Posterior vena cava (tissue), 2 donors: ENCODE measurements at places on chromosomes 3 and 15.

DNA sequence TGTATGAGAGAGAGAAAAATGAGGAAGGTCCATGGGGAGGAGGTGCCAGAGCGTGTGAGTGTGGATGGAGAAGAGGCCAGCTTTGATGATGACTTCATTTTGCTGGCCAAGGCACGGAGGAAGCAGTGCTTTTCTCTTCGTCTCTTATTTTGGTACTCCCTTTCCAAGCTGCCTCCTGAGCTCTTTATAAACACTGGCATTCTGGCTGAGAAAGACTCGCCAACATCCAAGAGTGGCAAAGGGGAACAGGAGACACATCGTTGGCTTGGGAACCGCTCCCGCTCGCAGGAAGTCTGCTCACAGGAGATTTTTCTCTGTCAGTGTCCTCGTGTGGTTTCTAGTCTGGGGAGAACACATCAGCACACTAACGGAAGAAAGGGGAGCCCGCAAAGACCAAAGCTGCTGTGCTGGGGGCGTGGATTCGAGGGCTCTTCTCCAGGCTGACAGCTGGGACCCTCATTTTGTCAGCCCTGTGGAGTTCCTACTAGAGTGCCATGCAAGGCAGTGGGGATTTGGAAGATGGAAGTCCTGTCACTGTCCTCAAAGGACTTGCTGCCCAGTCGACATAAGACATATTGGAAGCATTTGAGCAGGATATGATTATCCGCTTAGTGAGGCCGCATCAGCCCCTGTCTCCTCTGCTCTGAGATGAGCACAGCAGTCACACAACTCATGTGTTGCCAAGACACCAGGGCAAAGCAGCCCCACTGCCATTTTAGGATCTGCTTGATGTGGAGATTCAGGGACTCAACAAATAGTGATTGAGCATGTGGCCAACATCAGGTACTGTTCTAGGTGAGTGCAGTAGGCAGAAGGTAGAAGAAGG is 8.0 kb upstream of the SEMA4B start:
- DNase-seq = no peak

DNA sequence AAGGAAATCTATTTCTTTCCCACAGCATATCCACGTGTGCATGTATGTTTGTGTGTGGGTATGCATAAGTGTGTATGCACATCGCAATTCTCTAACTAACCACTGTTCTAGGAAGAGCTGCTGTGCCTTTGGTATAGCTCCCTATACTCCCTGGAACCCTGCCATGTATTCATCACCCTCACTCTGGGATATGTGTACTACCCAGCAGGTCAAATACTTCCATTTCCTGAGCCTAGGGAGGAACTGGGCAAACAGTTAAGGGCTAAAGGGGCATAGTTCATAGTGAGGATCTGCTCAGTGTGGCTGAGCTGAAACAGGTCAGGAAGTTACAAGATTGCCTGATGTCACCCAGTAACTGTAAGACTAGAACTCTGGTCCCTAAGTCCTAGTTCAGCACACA is 260.4 kb downstream of the RPLP1 start:
- no peak for DNase-seq

DNA sequence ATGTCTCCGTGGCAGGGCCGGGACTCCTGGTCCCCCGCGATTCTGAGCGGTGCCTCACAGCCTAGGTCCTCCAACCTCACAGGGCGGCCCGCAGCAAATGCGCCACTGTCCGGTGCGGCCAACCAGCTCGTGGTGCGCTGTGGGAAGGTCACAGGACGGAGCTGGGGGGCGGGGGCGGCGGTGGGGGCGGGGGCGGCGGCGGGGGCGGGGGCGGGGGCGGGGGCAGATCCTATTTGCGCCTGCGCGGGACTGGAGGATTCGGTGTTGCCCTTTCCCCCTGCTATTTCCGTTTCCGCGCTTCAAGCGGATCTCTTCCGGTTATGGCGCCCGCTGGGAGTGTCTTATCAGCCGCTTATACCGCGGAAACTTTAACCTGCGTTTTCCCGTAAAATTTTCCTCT is 106.7 kb upstream of the SNRPN start:
- no peak for DNase-seq

GRCh38 chr3:173976281-173976680 is 578.7 kb downstream of the NLGN1 start:
- no peak for DNase-seq

- no peak for DNase-seq
Observed at GRCh38 chr3:4751502-4752101, 227.6 kb upstream of the BHLHE40 start.

GRCh38 chr3:25697553-25697952 is 32.8 kb upstream of the TOP2B start:
- DNase-seq = no peak
